ENCODE measurements at places on chromosomes 12 and 14. TPM values are rescaled to one million over a fixed set of nuclear protein-coding genes. Genes with fewer than 3 reads are reported as not detected.

DNA sequence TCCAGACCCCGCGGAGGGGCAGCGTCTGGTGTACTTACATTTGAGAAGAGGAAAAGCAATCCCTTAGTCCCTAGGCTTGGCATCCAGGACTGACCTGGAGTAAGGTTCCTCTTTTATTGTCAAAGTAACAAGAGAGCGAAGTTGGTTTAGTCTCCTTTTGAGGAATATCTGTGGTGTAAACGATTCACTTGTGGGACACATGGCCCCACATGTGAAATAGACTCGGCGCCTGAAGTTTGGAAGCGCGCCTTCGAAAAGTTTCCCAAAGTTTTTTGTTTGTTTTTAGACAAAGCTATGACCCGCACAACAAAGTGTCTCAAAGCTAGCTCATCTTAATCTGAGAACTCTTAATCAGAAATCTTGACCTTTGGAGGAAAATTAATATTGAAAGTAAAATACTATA lies 744 bp downstream of the STYX start:
- no peak for ATAC-seq

- ATAC-seq = no peak
These were observed 1.6 kb upstream of the TAS2R30 start for GRCh38 chr12:11136075-11136474.

Gene TPPP2
- total RNA-seq = 0.26 TPM

DNA sequence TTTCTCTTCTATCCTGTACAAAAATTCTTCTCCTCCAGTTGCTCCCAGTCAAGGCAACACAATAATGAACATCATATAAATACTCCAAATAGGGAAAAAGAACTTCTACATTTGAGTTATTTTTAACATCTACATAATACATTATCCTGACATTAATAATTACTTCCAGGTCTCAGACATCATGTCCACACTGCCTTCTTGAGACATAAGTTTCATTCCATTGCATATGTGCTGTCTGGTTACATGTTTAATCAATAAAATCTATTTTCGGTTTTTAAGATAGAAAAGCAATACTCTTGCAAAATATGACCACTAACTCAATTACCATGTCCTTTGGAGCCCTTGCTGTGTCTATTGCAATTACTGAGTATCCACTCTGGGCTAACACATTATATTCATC lies 881.9 kb downstream of the GALC start:
- no peak for ATAC-seq

- no peak for ATAC-seq
These were observed 66.0 kb upstream of the TRAF3 start for GRCh38 chr14:102711207-102711606.

Gene GLIPR1L2
- total RNA-seq = not detected

All from motor neuron (in vitro differentiated cells).